ENCODE measurements at places on chromosomes 3 and 15.
A peak's percentile ranks its signal among the peaks of the same experiment; 100 is the strongest.

DNA sequence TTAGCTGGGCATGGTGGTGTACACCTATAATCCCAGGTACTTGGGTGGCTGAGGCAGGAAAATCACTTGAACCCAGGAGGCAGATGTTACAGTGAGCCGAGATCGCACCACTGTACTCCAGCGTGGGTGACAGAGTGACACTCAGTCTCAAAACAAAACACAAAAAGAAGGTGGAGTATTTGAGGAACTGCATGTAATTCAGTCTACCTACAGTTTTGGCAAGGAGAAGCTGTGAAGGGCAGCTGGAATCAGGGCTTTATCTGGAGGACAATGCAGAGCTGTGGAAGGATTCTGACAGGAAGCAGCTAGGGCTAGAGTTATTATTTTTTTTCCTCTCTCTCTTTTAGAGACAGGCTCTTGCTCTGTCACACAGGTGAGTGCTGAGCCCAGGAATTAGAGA lies 6.8 kb downstream of the H1-8 start:
- DNase-seq: no peak

- DNase-seq: no peak
These were observed 66.6 kb downstream of the SYNPR start for GRCh38 chr3:63344661-63345060.

DNA sequence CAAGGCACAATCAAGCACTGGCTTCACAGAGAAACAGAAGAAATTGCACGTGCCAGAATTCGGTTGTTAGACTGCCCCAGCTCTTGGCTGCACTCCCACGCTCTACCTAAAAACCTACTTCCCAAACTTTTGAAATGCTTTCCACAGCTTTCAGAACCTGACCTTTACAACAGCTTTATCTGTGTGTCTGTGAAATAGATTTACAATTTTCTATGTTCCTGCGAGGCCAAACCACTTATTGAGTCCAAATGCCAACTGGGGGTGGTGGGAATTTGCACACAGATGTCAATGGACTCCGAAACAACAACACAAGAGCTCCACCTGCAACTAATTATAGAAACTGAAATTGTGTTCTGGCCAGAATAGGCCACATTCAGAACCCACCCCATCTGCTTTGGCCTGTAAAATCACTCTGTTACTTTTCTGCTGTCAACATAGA lies 44.6 kb downstream of the ERC2 start:
- peak; percentile 24 for DNase-seq

DNA sequence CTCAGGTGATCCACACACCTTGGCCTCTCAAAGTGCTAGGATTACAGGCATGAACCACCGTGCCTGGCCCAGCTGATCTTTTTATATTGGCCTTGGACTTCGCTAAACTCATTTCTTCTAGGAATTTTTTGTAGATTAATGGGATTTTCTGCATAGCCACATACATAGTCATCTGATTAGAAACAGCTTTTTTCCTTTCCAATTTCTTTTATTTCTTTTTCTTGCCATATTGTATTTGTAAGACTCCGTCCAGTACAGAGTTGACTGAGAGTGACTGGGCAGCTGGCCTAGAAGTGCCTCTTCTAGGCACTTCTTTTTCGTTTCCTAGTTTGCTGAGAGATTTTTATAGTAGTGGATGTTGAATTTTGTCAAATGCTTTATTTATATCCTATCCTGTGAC lies 37.4 kb downstream of the ARIH1 start:
- no peak for DNase-seq

GRCh38 chr15:87826119-87826747 lies 430.3 kb downstream of the NTRK3 start:
- DNase-seq: no peak

GRCh38 chr15:75153565-75154276 lies 48.0 kb upstream of the C15orf39 start:
- DNase-seq: no peak

- no peak for DNase-seq
These were observed 60.5 kb downstream of the TRAK1 start for GRCh38 chr3:42151596-42152168.

- DNase-seq: peak; percentile 35
These were observed 225.6 kb upstream of the ROPN1 start for GRCh38 chr3:124217542-124217941.

DNA sequence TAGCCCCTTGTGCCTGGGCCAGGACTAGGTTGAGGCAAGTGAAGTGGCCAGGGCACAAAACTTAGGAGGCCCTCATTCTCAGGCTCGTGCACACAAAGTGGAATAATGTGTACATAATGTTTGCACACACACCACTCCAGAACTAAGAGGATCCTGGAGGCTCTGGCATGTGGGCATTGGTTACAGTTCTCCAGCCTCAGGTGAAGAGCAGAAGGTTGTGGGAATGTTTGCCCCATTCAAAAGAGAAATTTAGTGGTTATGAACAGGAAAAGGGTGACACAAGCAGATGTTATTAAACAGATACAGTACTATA lies 31.3 kb downstream of the ASB7 start:
- DNase-seq: no peak

- no peak for DNase-seq
These were observed 55.0 kb upstream of the EPHA3 start for GRCh38 chr3:89052386-89052785.

DNA sequence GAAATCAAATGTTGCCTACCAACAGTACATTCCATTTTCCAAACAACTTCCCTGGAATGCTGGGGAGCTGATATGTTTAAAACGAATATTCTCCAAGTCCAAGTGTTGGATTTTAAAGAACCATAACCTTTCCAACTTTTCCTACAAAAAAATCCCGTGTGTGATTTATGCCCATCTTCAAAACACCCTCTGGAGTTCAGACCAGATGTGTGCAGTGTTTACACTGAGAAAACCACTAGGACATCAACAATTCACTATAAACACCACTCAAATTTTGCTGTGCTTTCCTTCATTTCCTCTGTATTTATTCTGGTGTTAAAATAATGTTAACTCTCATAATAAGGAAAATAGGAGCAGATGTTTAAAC lies 2.4 kb downstream of the VGLL4 start:
- DNase-seq: no peak

- no peak for DNase-seq
These were observed 3.7 kb upstream of the GNAI2 start for GRCh38 chr3:50232303-50232702.

DNA sequence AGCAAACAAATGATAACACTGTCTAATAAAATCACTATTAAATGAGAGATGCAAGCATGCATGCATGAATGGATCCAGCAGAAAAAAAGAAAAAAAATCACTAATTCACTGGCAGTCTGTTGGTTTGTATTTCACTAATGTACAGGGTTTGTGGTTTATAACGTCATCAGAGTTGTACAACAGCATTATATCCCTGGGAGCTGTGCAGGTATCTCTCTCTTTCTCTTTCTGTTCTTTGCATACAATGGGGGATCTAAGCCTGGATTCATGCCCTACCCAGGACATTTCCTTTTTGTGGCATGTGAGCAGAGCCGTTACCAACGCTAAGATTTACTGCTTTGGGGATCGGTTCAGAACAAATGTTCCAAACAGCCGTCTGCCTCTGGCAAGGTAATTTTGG lies 229.5 kb downstream of the SOX2 start:
- DNase-seq: no peak

DNA sequence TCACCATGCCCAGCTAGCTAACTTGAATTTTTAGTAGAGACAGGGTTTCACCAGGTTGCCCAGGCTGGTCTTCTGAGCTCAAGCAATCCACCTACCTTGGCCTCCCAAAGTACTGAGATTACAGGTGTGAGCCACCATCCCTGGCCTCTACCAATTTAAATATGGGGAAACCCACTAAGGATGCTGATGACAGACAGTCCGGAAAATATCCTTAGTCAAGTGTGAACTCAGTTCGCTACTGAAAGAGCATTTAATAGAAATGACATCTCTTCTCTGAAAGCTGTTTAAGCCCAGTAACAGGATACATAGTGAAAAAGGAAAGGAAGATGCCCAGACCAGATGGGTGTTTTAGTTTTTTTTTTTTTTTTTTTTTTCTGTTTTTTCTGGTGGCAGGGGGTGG lies 7.7 kb upstream of the GRAMD2A start:
- no peak for DNase-seq

- DNase-seq: no peak
These were observed 440.9 kb downstream of the FOXP1 start for GRCh38 chr3:71142441-71143161.

Data from fibroblast of the conjunctiva (primary cell).